ENCODE measurements at places on chromosomes 5 and 9.
A peak's percentile ranks its signal among the peaks of the same experiment; 100 is the strongest.

- no peak for DNase-seq
Observed at GRCh38 chr5:125054146-125054545, 307.7 kb upstream of the ZNF608 start.

DNA sequence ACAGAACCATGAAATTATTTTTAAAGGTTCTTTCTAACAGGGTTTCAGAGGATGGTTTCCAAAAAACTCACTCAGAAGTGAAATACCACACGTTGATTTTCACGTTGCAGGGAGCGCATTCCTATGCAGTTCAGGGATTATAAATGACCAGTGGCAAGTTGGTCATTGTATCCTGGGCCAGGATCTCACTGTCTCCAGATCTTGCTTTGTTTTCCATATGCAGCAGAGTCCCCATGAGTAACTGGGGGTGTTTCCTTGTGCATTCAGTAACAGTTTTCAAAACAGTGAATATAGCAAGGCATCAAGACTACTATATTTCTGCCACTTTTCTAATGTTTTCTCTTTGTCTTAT lies 1064.9 kb upstream of the DMAC1 start:
- DNase-seq, result no peak

- peak; percentile 50 for DNase-seq
Observed at GRCh38 chr5:141003791-141004611, 37.7 kb downstream of the PCDHAC2 start.

- DNase-seq, result no peak
Observed at GRCh38 chr9:22050924-22051323, 41.8 kb upstream of the CDKN2B start.

DNA sequence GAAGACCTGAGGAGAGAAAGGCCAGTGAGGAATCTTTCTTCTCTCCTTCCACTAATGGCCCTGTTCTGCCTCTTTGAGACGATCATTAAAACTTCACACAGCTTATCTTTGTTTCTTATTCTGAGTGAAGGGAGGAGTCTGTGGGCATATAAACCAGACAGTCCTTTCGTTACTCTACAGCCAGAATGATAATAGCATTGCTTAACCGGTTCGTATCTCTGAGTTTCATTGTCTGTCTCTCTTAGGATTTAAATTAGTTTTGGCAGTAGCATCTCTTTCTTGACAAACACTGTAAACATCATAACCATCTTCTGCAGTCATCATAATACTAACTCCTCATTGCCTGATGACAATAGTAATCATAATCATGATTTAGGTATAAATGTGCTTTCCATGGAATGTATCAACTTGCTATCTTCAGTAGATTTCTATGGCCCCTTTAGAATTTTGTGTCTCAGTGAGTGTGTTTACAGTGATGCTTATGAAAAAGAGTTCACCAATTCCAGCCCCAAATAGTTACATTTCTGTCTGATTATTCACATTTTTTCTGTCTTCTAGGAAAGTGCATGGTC lies 618.8 kb upstream of the KLF4 start:
- no peak for DNase-seq

DNA sequence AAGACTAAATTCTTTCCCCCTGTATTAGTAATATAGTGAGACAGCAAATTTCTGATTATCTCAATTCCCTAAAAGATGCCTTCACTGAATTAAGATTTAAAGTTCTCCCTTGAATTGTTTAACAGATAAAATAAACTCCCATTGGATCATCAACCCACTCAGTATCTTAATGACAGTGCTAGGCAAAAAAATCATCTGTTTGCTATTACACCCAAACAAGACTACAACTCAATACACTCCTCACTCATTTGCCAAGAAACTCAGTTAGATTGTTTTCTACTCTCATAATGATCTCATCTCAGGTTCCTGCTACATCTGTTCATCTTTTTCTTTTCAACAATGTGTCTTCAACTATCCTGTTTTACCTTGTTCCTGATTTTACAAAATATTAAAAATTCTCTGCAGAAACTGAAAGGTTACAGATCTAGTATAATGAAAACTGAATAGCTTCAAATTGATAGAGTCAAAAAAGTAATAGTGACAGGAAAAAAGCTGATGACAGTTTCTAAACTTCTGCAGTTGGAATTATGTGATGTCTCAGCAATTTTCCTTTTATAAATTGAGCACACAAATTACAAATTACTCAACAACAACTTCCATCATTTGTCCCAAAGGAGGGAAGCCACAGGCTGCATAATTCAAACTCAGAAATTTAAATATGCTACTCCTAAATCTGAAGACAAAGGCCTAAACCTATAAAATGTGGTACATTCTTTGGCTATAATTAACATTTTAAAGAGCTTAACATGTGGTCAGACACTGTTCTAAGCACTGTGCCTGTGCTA lies 39.4 kb downstream of the HOMER1 start:
- DNase-seq, result no peak

DNA sequence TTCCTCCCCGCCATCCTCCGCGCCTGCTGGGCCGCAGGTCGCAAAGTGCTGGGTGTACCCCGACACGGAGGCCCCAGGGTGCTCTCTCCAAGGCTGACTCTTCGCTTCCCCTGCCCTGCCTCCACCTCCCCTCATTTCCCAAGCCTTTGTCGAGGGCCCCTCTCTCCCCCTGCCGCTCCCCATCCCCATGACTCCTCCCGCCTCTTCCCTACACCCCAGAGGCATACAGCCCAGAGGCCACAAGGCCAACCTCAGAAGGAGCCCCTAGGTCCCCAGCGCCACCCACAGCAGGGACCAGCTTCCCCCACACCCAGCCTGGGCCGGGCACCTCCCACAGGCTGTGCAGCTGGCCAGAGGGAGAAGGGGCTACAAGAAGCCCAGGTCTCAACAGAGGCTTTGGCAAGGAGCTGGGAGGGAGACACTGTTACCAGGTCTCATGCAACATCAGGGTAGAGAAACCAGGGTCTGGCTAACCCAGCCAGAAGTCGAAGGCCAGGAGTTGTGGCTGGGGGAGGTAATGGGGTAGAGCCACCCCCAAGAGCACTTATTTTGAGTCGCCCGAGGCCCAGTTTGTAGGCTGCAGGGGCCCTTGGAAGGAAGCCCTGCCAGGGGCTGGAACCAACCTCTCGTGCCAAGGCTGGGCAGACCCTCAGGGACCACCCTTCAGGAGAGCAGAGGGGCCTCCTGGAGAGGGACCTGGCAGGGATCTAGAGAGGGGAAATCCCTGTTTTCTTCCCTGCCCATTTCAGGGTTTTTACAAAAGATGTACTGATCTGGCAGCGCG lies 24.5 kb upstream of the SARDH start:
- no peak for DNase-seq

GRCh38 chr5:173594061-173594460 lies 22.4 kb downstream of the BOD1 start:
- DNase-seq, result no peak

- DNase-seq, result peak; percentile 64
Observed at GRCh38 chr9:121598965-121599871, 52.2 kb upstream of the DAB2IP start.

DNA sequence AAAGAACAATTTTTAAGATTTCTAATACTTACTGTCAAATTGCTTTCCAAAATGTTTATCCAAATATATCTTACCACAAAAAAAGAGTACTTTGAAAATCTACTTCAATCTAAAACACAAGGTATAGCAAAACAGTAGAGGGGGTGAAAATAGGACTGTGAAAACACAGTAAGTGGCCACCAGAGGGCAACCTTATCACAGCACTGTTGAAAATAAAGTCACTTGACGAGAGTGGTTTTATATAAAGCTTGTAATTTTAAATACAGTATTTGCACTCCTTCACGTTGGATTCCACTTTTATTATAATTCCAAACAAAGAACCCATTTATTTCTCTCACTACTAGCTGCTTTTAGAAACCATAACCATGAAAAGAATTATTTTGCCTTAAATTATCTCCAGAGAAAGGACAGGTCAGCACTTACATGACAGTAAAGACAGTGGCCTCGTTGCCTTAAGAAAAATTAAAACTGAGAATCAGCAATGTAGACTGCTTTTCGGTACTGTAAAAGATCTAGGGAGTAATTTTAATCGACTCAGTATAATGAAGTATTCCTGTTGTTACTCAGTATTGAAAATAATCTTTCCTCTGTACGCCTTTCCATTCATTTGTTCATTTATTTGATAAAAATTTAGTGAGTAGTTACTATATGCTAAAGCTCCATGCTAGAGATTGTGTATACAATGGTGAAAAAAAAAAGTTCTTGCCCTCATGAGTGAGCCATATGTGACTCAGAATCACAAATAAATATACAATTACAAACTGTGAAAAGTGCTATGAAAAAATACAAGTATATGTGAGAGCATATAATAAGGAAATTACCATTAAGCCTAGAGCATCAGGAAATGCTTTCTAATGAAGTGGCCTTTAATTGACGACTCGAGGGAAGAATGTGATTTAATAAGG lies 40.0 kb upstream of the CDK5RAP2 start:
- peak; percentile 84 for DNase-seq

DNA sequence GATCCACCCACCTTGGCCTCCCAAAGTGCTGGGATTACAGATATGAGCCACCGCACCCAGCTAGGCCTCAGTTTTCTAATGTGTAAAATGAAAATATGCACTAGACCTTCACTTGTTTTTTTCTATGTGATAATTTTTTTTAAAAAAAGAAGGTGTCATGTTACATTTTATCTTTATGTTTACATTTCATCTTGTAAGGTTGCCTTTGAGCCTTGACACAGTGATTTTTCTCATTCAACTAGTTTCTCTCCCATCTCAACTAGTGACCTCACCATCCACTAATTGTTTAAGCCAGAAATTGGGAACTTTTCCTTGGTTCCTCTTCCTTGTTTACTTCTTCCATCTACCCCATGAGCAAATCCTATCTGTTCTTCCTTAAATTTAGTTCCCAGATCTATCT lies 21.5 kb downstream of the TMC1 start:
- no peak for DNase-seq

- DNase-seq, result peak; percentile 93
Observed at GRCh38 chr9:71806901-71807307, 38.6 kb upstream of the CEMIP2 start.

GRCh38 chr5:116557669-116558271 lies 16.9 kb downstream of the SEMA6A start:
- DNase-seq, result peak; percentile 27

- DNase-seq, result no peak
Observed at GRCh38 chr5:4373051-4373820, 766.9 kb upstream of the ADAMTS16 start.

DNA sequence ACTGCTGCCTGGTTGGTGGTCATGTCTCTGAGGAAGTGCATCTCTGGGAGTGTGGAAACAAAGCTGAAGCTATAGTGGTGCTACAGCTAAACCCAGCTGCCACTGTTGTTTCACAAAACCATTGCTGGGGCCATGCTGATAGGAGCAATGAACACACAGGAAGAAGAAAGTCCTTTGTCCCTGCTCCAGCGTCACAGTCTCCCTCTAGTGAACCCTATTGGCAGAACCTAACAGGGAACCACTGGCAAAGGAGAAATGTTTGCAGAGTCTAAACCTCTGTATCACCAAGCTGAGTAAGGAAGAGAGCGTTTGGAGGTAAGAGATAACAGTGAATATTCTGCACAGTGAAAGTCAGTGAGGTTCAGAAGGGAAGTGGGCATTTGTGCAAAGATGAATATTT lies 244.0 kb downstream of the YTHDC2 start:
- no peak for DNase-seq

DNA sequence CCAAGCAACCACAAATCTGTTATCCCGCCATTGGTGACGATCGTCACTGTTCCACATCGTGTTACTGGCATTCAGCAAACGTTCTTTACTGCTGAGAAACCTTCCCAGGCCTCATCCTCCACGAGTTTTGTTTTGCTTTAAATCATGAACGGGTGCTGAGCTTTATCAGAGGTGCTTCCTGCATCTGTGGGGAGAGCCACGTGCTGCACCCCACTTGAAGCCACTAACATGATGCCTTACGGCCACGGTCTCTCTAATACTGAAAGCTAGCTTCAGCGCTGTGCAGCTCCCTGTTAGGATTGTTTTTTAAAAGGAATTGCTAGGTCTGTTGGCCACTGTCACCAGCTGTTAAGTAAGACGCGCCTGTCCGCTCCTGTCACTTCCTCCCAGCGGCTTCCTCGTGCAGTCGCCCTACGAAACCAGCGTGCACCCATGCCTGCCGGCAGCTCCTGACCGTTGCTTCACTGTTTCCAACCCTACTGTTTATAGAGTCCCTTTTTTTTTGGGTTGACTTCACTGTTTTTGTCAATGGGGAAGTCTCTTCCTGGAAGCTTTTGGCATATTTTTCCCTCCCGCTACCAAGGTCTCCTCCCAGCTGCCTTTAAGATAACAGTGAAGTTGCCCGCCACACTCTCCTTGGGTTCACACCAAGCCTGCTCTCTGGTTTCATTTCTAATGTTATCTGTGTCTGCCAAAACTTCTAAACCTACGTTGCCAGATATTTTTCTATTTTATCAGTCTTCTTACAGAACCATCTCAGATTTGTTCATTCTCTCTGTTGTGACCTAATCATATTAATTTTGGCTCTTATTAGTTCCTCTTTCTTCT lies 20.3 kb downstream of the LPCAT1 start:
- no peak for DNase-seq

DNA sequence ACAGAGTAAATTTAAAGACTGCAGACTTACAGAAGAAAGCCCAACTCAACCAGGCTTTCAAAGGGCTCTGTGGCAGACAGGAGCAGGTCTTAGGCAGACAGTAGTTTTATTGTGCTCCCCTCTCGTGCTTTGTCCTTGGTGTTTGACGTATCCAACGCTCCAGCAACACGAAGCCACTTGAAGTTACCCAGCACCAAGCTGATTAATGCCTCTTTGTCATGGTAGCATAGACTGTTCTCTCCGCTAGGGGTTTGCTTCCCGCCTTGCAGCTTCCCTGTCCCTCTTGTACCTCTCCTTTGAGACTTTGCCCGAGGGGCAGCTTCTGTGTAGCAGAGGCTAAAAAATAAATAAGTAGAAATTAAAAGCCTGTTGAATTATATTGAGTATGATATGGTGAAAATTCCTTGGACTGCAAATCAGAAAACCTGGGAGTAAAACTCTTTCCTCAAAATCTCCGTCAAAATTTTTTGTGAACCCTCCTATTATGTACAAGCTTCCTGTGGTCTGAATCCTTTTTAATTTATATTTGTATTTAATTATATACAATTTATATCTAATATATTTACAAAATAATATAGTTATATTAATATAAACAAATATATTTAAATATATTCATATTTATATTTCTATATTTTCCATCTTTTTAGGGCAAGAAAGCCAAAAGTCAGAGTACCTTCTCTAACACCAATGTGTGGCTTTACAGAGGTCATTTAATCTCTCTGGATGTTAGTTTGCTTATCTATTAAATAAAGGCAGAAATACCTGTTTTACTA lies 405.4 kb downstream of the DMAC1 start:
- DNase-seq, result no peak

GRCh38 chr9:31314241-31314640 lies 1070.2 kb upstream of the ACO1 start:
- no peak for DNase-seq

- no peak for DNase-seq
Observed at GRCh38 chr9:128636556-128637530, 19.8 kb downstream of the DYNC2I2 start.

DNA sequence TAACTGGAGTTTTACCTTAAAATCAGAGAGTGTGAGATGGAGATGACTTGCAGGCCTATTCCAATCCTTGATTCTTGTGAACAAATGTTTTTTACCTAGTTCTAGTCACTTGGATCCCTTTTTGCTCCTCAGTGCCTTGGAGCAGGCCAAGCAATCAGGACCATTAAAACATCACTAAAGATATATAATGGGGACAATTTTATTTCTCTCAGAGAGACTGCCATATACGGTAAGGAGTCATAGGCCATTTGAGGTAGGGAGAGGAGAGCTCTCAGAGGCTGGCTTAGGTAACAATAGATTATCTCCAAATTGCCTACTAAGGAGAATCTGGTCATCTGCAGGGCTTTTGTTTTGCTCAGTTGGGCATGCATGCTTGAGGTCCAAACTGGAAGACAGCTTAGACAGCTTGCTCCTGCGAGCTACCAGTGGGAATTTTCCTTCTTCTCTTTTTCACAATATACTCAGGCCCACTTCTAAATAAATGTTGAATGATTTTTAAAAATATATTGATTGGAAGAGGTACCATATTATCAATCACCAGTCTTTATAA lies 44.0 kb downstream of the FREM1 start:
- DNase-seq, result no peak
